Lung (tissue), 17 donors: ENCODE measurements at places on chromosomes 16 and 17. TPM values are rescaled to one million over a fixed set of nuclear protein-coding genes. Genes with fewer than 3 reads are reported as not detected.

DNA sequence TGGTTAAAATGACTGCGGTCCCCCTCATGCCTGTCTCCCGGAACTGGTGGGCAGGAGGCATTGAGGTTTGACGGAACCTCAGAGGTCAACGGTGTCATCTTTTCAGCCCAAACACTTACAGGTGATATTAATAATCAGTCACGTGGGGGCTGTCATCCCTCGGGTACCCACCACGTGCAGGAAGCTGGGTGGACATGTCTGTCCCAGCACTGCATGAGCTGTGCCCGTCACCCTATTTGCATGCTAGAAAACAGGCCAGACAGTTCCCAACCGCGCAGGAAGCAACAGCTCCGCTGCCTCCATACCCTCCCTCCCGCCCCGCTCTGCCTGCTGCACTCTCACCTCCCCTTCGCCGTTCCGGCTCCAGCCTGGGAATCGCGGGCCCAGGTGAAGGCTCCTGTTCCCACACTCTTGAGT is 1.4 kb downstream of the SYNGR3 start:
- no peak for DNase-seq
- peaks cover 27% of the 10 kb centered on the region for H3K27me3 ChIP-seq
- no peak overlapping the region for H3K4me3 ChIP-seq
- H3K4me1 ChIP-seq, result no peaks in the 10 kb centered on the region
- peaks cover 10% of the 10 kb centered on the region for H3K36me3 ChIP-seq

GRCh38 chr17:28950752-28951427 is 428 bp downstream of the PHF12 start:
- H3K36me3 ChIP-seq, result no peaks in the 10 kb centered on the region
- H3K27me3 ChIP-seq, result no peaks in the 10 kb centered on the region
- no peak for DNase-seq
- H3K27ac ChIP-seq, result peak overlapping the region; percentile 95

- no peak overlapping the region for H3K4me3 ChIP-seq
- no peaks in the 10 kb centered on the region for H3K27me3 ChIP-seq
- H3K36me3 ChIP-seq, result peaks cover 28% of the 10 kb centered on the region
- no peak for DNase-seq
- no peak overlapping the region for H3K27ac ChIP-seq
These were observed 31.6 kb downstream of the IFT140 start for GRCh38 chr16:1580256-1580655.

DNA sequence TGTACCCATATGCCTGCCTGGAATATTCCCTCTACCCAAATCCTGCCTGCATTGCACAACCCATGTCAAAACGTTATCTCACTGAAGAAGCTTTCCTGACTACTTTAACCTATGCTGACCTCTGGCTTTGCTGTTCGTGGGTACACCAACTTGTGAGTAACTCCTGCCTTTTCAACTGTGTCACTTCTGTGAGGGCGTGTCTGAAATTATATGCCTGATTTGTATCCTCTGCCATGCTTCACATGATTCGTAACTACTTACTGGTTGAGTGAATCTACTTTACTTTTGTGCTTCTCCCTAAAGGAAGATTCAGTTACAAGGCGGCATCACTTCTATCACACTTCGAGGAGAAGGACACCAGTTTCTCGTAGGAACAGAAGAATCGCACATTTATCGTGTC is 33.3 kb upstream of the USP43 start:
- H3K27me3 ChIP-seq, result no peaks in the 10 kb centered on the region
- H3K4me1 ChIP-seq, result no peaks in the 10 kb centered on the region
- H3K27ac ChIP-seq, result no peak overlapping the region
- H3K36me3 ChIP-seq, result no peaks in the 10 kb centered on the region
- no peak for DNase-seq

GRCh38 chr16:73143576-73144422 is 95.9 kb upstream of the ZFHX3 start:
- no peak overlapping the region for H3K4me3 ChIP-seq
- no peaks in the 10 kb centered on the region for H3K36me3 ChIP-seq
- H3K27ac ChIP-seq, result peak overlapping the region; percentile 17

DNA sequence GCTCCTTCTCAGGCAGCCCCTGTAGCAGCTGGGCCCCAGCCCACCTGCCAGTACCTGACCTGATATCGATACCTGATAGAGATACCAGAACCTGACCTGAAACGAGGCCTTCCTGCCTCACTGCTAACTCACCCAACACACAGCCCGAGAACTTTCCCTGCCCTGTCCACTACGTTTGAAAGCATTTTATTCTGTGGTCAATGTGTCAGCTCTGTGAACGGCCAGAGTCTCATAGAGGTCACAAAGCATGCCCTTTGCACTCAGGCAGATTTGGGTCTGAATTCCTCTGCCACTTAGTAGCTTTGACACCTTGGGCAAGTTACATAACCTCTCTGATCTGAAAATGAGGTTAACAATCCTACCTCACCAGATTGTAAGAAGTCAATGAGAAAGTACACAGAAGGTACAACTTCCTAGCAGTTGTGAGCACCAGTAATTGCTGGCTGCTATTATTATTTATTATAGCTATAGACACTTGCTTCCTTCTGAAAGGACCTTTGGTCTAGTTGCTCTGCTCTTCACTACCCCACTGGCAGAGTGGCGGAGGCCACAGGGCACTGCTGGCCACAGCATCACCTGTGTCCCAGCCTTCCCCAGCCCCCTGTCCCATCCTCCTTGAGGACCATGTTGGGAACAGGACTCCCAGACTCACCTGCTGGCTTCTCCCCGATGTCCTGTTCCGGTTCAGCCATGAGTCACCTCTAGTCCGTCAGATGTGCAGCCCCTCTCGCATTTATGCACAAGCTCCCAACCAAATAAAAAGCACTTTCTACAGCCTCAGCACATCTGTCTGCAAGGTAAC is 895 bp downstream of the ANKRD40CL start:
- H3K4me3 ChIP-seq, result no peak overlapping the region
- H3K27me3 ChIP-seq, result no peaks in the 10 kb centered on the region
- H3K4me1 ChIP-seq, result no peaks in the 10 kb centered on the region

DNA sequence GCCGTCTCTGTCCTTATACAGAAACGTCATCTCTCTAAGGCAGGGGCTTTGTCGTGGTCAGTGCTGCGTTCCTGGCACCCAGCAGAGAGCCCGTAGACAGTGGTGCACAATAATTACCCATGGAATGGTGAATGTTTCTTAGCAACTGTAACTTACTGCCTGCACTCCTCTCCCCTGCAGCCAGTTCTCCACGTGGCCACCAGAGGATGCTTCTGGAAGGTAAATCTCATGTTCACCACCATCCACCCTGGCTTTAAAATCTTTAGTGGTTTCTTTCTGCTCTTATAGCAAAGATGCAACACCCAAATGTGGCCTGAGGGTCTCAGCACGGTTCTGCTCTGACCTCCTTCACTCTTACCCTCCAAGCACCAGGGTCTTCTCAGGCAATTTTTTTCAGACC is 150.8 kb downstream of the GRIN2A start:
- no peak overlapping the region for H3K4me3 ChIP-seq
- H3K36me3 ChIP-seq, result no peaks in the 10 kb centered on the region
- no peaks in the 10 kb centered on the region for H3K4me1 ChIP-seq
- DNase-seq, result no peak
- H3K27ac ChIP-seq, result no peak overlapping the region

GRCh38 chr17:44409309-44410028 is 20.0 kb upstream of the ITGA2B start:
- no peaks in the 10 kb centered on the region for H3K4me1 ChIP-seq
- no peak overlapping the region for H3K27ac ChIP-seq
- H3K27me3 ChIP-seq, result no peaks in the 10 kb centered on the region

DNA sequence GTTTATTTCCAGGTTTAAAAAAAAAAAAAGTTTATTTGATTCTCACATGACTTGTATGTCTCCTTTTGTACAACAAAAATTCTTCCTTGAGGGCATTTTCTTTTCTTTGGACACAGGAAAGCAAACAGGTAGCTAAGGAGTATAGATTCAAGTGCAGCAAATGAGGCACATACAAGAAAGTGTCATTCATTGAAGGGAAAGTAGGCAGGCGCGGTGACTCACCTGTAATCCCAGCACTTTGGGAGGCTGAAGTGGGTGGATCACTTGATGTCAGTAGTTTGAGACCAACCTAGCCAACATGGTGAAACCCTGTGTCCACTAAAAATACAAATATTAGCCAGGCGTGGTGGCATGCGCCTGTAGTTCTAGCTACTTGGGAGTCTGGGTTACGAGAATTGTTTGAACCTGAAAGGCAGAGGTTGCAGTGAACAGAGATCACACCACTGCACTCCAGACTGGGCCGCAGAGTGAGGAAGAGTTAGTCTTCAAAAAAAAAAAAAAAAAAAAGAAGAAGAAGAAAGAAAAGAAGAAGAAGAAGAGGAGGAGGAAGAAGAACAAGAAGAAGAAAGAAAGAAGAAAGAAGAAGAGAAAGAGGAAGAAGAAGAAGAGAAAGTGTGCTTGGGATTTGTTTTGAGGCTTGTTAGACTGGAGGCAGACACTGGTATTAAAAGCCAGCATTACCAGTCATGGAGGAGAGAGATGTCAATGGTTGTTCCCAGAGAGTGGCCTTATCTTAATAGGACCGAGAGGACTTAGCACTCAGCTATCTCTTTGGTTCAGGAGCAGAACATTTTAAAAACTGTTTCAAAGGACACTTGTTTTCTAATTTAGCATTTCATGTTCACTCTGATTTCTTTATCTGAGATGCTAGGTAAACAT is 19.7 kb downstream of the GINS3 start:
- H3K4me3 ChIP-seq, result no peak overlapping the region
- no peaks in the 10 kb centered on the region for H3K27me3 ChIP-seq
- no peaks in the 10 kb centered on the region for H3K36me3 ChIP-seq
- no peak for DNase-seq

DNA sequence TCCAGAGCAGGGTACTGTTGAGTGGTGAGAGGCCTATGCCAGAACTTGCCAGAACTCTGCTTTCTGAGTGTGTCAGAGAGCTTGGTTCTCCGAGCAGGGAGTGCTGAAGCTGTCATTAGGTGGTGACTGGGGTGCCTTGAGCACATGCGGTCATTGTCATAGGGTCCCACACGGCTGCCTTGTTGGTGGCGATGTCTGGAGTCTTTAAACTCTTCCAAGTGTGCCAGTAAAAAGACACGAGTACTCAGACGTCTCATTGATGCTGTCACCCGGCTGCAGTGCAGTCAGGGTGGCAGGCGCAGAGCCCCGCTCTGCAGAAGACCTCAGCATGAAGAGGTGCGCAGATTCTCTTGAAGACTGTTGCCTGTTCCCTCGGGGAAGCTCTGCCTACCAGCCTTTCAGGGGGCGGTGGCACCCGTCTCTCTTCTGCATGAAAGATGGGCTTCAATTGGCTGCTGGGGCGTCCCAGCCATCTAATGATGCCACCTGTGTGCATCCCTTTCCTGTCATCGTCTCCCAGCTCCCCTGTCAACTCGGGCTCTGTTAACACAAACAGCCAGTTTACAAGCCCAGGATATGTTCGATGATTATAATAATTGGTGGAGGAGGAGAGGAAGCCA is 58.3 kb downstream of the NKD1 start:
- H3K27ac ChIP-seq, result no peak overlapping the region
- no peak overlapping the region for H3K4me3 ChIP-seq
- no peak for DNase-seq
- no peaks in the 10 kb centered on the region for H3K36me3 ChIP-seq
- H3K27me3 ChIP-seq, result no peaks in the 10 kb centered on the region

- no peak for DNase-seq
- H3K4me3 ChIP-seq, result no peak overlapping the region
These were observed 32.4 kb downstream of the SMYD4 start for GRCh38 chr17:1797323-1797722.

DNA sequence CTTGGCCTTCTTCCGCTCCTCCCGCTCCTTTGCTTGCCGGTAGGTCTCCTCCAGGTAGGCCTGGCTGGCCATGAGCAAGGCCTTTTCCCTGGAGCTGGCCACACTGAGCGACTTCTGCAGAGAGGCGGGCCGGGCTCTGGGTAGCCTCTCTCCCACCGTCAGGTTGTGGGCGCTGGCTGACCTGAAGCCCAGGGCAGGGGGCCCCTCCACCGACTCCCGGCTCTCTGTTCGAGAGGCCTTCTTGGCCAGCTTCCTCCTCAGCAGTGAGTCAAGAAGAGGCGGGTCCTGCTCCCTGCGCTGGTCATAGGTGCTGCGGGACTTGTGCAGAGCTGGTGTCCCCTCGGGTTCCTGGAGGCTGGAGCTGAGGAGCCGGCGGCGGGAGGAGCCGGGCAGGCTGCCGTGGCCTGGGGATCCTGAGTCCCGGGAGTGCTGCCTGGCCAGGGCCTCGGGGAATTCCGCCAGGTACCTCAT is 12.8 kb downstream of the GPR179 start:
- no peak overlapping the region for H3K4me3 ChIP-seq
- no peaks in the 10 kb centered on the region for H3K36me3 ChIP-seq
- H3K27ac ChIP-seq, result no peak overlapping the region
- no peak for DNase-seq
- H3K4me1 ChIP-seq, result peaks cover 6% of the 10 kb centered on the region

- no peaks in the 10 kb centered on the region for H3K36me3 ChIP-seq
- H3K27ac ChIP-seq, result no peak overlapping the region
- no peak overlapping the region for H3K4me3 ChIP-seq
These were observed 1.6 kb downstream of the HBA1 start for GRCh38 chr16:177981-178667.

DNA sequence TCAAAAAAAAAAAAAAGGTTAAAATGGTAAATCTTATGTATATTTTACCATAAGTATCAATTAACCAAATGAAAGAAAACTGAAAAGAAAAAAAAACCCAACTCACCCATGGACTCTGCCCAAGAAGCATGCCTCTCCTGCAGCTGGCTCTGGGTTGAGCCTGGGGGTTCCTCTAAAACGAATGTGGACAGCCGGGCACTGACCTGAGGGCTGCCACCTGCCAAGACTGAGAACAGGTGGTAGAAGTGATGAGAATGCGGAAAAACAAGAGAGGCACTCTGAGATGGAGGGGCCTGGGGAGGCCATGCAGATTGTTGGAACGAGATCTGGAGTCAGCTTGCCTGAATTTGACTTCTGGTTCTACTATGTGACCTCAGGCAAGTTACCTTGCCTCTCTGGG is 85.5 kb upstream of the MSI2 start:
- no peak overlapping the region for H3K27ac ChIP-seq
- no peaks in the 10 kb centered on the region for H3K4me1 ChIP-seq
- H3K4me3 ChIP-seq, result no peak overlapping the region
- H3K36me3 ChIP-seq, result no peaks in the 10 kb centered on the region
- peaks cover 9% of the 10 kb centered on the region for H3K27me3 ChIP-seq
- no peak for DNase-seq

Gene SRL
- 2.9 TPM for total RNA-seq

Gene KRTAP16-1
- not detected for total RNA-seq

Gene MPP3
- 32.2 TPM for total RNA-seq

Gene ZP2
- not detected for total RNA-seq

Gene DPEP3
- 0.40 TPM for total RNA-seq

Gene EXOC7
- 111 TPM for total RNA-seq

Gene CSH1
- total RNA-seq, result not detected

Gene CPHXL2
- not detected for total RNA-seq

Gene TMEM235
- total RNA-seq, result 0.97 TPM

Gene ABCC11
- total RNA-seq, result 0.40 TPM

Gene LRRC75A
- 3.4 TPM for total RNA-seq

Gene PDILT
- total RNA-seq, result not detected

Gene TMEM88
- 11.2 TPM for total RNA-seq

Gene KCNG4
- total RNA-seq, result not detected
